ENCODE measurements at places on chromosomes 6 and 20.

DNA sequence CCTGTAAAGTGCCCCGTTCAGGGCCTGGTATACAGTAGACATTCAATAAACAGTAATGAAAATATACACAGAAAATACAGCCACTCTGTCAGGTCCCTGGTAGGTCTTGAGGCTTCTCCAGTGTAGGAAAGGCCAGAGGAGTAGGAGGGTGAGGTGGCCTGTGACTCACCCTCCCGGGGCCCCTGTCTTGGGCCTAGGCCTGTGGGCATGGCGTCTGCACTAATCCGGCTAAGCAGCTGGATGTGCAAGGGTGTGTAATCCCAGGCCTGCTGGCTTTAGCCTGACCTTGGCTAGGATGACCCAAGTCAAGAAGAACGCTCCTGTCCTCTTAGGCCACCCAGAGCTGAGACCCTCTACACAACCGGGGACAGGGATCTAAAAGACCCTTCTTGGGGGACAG is 84.9 kb downstream of the KCNB1 start:
- no peak for DNase-seq

DNA sequence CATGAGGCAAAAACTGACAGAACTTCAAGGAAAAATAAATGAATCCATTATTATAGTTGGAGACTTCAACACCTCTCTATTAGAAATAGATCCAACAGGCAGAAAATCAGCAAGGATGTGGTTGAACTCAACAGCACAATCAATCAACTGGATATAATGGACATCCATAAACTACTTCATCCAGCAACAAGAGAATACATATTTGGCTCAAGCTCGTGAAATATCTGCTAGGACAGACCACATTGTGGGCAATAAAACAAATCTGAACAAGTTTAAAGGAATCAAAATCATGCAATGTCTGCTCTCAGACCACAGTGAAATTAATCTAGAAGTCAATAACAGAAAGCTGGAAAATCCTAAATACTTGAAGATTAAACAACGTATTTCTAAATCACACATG is 362.6 kb downstream of the CD109 start:
- DNase-seq = no peak

GRCh38 chr20:3461211-3461771 is 9.5 kb upstream of the ATRN start:
- no peak for DNase-seq

- DNase-seq = peak; percentile 78
These were observed at the start of gene PPP1R18 for GRCh38 chr6:30686009-30686907. Gene PPP1R18 (minus strand): TSS chr6:30686645. CDS start chr6:30686018, 627 bp downstream.
